Myometrial cell (primary cell): ENCODE measurements at places on chromosomes 5 and 9. TPM values are rescaled to one million over a fixed set of nuclear protein-coding genes. Genes with fewer than 3 reads are reported as not detected.

Gene KIF4B
- under 0.01 TPM in 1 of 2 replicates, not detected in the other for total RNA-seq

Gene QSOX2
- 15.2 and 17.0 TPM in 2 replicates for total RNA-seq

Gene P4HA2
- total RNA-seq = 206 and 223 TPM in 2 replicates

Gene SH3PXD2B
- 16.7 and 19.8 TPM in 2 replicates for total RNA-seq

Gene FAM53C
- total RNA-seq = 22.0 and 30.6 TPM in 2 replicates

Gene IL13
- total RNA-seq = not detected in 2 replicates

Gene SFXN1
- total RNA-seq = 83.0 and 84.9 TPM in 2 replicates

Gene ATOSB
- 15.8 and 19.6 TPM in 2 replicates for total RNA-seq

Gene ARSI
- total RNA-seq = 1.2 and 1.8 TPM in 2 replicates

Gene YIPF5
- total RNA-seq = 104 and 105 TPM in 2 replicates

Gene OGN
- total RNA-seq = under 0.01 and 0.18 TPM in 2 replicates

Gene NIPAL4
- total RNA-seq = under 0.01 TPM in 1 of 2 replicates, not detected in the other

Gene ABO
- not detected in 2 replicates for total RNA-seq

Gene POC5
- total RNA-seq = 7.8 and 10.6 TPM in 2 replicates

Gene OR1L8
- total RNA-seq = not detected in 2 replicates

Gene TLX3
- total RNA-seq = not detected in 2 replicates

Gene PCDHA2
- total RNA-seq = not detected in 2 replicates

Gene KLHL9
- 22.5 and 29.8 TPM in 2 replicates for total RNA-seq

Gene FST
- total RNA-seq = 1.2 TPM in 2 replicates

Gene MED22
- 13.6 and 17.0 TPM in 2 replicates for total RNA-seq

Gene PTGDS
- total RNA-seq = 16.1 and 28.3 TPM in 2 replicates

Gene TXNDC8
- total RNA-seq = not detected in 2 replicates

Gene UQCRQ
- total RNA-seq = 185 and 209 TPM in 2 replicates

Gene IRX1
- total RNA-seq = not detected in 2 replicates

Gene CCDC152
- total RNA-seq = 1.4 TPM in 2 replicates

Gene PFN3
- total RNA-seq = not detected in 2 replicates

Gene NMUR2
- not detected in 2 replicates for total RNA-seq

Gene SPATA6L
- total RNA-seq = 0.86 TPM in 1 of 2 replicates, not detected in the other

Gene ZBTB26
- total RNA-seq = 1.2 and 2.1 TPM in 2 replicates

Gene TNFSF8
- not detected in 2 replicates for total RNA-seq

Gene TEX10
- 25.9 and 26.1 TPM in 2 replicates for total RNA-seq

Gene PAM
- 162 and 167 TPM in 2 replicates for total RNA-seq

Gene PCDHAC2
- total RNA-seq = not detected in 2 replicates
